ENCODE measurements at places on chromosomes 7 and 10. TPM values are rescaled to one million over a fixed set of nuclear protein-coding genes. Genes with fewer than 3 reads are reported as not detected.

The SAP25 gene
- 11.8 TPM for total RNA-seq

The PRXL2A gene
- total RNA-seq = 22.7 TPM

The KCND2 gene
- total RNA-seq = 0.21 TPM

The PTER gene
- 2.6 TPM for total RNA-seq

The ELN gene
- 395 TPM for total RNA-seq

DNA sequence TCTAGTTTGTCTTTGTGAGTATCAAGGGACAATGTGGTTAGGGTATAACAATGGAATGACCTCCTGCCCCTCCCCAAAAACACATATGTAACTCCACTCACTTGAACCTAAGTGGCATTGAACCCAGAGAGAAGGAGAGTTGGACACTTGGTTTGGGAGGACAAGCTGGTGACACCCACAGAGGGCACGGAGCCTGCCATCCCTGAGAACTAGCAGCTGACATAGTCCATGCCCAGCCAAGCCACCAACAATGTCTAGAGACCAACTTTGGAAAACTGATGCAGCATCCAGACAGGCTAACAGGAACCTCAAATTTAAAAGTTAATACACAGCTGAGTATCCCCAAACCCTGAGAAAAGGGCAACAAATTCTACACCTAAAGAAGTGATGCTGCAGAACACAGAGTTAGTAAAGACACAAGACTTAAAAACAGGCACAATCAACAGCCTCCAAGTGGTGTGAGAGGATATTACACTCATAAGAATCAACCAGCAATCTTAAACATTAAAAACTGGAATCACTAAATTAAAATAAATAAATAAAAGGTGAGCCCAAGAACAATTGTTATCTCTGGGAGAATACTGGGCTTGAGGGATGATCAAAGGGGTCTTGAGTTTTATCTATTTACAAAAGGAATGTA is 27.2 kb downstream of the NUDCD3 start:
- no peak for DNase-seq

DNA sequence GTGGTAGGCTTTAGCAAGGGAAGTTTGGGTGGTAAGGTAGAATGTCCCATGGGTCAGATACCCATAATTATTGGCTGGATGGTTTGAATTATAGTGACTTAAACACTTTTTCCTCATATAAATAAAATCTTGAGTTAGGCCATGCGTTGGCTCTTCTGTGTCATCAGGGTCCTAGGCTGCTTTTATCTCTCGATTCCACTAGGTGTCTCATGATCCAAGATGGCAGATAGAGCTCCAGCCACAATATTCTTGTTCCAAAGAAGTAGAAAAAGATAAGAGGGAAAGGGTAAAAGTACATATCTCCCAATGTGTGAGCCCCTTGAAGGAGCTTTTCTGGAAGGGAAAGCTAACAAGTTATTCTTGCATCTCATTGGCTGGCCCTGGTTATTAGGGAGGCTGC is 144.7 kb downstream of the GRK5 start:
- no peak for DNase-seq

GRCh38 chr7:16293669-16294425 is 127.5 kb downstream of the CRPPA start:
- no peak for DNase-seq

- DNase-seq = no peak
These were observed 28.5 kb downstream of the PPP2R2D start for GRCh38 chr10:131929122-131929845.

DNA sequence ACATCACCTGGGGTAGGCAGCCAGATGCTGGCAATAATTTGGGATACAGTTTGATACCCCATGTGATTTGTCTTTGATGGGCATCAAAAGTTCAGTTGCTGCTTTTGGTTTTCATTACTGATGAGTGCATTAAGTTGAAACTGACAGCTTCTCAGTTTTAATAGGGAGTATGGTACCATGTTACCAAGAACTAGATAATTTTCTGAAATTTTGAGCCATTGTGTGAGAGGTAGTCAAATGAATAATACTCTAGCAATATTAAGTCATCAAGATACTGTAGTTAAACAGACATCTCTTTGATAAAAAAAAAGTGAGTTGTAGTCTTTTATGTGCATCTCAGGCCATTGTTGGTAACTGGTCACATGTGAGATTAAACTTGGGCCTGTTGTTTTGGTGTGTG is 71.5 kb downstream of the ST7 start:
- DNase-seq = no peak

DNA sequence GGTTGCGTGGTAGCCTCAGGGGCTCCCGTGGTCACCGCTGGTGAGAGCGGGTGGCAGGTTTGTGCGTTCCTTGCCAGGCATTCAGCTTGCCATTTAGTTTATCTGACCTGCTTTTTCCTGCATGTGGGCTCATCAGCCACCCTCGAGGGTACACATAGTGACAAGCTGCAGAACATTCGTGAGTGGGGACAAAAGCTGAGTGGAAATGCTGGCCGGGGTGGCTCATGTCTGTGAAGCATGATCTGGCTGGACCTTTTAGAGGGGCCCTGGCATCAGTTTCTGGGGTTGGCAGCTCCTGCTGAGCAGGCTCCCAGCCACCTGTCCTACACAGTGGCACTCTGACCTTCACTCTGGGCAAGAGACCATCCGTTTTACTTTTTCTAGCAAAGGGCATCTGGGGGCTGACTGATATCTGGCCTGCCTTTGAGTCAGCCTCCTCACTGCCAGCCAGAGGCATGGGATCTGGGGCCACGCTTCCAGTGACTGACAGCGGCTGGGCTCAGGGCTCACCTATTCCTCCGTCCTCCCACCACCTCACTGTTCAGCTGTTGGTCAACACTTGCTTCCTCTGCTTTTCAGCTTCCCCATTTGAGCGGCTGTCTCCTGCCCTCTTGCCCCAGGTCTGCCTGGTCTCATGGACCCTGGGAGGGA is 75.0 kb downstream of the LANCL2 start:
- DNase-seq = no peak

DNA sequence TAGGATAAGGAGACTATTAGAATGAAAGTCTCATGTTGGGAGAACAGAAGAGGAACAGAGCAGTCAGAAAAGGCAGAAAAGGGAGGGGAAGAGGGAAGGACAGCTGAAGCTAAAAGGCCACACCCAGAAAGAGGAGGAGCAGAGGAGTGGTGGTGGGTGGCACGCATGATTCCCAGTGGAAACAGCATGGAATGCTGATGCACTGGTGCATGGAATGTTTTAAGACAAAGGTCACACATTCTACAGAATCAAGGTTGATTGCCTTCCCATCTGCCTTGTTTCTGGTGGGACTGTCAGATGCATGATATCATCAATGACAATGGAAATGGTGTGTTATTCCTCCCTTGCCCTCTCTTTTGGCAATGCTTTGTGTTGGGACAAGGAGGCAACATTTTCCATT is 285.4 kb upstream of the MKI67 start:
- DNase-seq = no peak

DNA sequence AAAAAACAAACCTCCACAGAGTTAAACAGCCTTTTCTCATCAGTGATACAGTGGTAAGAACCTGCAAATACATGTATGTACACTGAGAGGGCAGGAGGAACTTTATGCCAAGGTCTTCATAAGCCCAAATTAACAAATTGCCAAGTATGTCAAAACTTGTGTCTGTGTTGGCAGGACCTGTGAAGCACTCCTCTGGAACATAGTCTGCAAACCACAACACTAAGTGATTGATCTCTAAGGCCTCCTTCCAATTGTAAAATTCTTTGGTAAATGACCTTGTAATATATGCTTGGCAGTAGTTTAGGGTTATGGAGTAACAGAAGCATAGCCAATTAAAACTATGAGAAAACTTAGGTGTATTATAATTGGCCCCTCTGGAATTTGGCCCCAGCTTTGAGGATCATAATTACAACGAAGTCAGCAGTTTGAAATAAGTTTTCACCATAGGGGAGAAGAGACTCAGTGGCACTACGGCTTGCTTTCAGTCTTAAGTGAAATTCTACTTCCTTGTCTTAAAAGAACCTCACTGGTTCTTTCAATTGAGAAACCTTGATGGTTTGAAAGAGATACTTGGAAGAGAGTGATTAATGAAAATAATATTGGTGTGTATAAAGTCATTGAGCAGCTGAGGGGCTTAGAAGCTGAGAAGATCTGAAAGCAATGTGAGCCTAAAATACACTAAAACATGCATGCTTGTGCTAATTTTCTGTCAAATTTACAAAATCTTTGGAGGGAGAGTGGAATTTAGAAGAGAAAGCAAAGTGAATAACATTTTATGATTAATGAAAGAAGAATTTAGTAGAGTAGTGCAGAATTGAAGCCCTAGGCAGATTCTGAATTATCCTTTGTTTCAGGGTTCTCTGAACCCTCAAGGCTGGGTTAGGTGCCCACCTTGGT is 57.6 kb downstream of the CNNM2 start:
- DNase-seq = no peak

GRCh38 chr7:121038717-121039509 is 50.4 kb downstream of the CPED1 start:
- DNase-seq = no peak

DNA sequence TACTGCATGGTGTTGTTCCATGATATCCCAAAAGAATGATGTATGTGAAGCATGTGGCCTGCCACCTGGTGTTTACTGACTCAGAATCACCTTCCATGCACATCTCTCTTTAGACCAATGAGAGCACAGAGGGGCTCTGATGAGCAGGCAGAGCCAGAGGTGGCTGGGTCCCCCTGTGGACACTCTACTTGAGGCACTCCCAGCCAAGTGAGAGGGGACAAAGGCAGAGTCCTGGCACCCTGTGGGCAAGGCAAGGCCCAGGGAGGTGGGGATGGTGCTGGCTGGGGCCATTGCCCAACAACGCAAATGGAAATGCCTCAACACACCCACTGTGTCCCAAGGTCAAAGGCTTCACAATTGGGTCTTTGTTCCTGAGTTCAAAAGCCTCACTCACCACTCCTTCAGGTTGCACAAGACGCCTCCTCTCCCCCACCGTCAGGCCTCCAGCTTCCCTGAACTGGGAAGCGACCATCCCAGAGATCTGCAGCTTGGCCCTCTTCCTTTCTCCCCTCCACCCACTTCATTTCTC is 164.6 kb downstream of the NEURL1 start:
- DNase-seq = no peak

DNA sequence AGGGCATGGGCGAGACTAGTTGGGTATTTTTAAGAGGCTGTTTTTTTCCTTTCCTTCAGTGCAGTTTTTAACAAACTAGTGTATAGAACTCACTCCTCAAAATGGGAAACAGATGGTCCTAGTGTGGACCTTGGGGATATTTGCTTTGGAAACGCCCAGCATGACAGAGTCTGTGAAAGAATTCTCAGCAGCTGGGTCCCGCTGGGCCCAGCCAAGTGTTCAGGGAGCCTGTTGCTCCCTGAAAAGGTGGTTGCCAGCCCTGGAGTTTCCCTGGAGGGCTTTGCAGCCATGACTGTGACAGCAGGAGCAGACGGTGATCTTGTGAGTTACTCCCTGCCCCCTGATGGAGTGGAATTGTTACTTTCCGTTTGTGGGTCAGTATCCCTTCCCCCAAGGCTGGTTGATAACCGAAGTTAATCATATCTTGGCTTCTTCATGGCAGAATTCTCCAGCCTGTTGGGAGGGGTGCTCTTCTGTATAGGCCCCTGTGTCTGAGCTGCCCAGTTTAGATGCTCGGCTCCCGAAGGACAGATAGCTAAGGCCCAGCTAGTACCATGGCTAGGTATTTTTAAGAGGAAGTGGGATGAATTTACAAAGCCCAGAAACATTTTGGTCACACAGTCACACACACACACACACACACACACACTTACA is 278.6 kb upstream of the HABP2 start:
- peak; percentile 73 for DNase-seq

DNA sequence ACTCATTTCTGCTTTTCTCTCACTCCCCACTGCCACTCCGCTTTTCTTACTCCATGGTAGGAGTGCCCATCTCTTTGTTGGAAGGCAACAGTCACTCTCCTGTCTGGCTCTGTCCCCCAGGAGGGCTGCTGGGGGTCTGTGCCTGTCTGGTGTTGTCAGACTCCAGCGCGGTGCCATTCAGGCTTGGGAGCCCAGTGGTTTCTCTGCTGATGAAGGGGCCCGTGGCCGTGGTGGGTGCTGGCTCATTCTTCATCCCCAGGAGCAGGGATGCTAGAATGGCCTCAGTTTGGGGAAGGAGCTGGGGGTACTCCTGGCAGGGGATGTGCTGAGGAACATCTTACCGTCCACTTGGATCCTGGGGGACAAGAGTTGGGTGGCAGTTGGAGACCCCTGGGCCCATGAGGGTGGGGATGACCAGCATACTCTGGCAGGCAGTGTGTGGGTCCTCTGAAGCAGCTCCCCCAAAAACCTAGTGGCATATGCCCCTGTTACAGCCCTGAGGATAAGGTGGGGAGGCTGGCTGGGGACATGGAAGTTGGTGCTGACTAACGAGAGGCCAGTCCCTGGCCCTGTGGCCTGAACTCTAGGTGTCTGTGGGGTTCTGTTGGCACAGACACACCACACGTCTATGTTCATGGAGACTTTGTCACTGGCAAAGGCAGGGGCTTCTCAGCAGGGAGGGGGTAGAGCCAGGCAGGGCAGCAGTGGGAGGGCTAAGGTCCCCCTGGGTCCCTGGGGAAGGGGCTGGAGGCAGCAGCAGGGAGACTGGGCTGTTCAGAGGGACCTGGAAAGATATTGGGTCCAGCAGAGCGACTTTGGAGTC is 102.8 kb upstream of the RET start:
- DNase-seq = peak; percentile 49

- DNase-seq = no peak
These were observed 54.8 kb upstream of the CALD1 start for GRCh38 chr7:134724606-134725005.

DNA sequence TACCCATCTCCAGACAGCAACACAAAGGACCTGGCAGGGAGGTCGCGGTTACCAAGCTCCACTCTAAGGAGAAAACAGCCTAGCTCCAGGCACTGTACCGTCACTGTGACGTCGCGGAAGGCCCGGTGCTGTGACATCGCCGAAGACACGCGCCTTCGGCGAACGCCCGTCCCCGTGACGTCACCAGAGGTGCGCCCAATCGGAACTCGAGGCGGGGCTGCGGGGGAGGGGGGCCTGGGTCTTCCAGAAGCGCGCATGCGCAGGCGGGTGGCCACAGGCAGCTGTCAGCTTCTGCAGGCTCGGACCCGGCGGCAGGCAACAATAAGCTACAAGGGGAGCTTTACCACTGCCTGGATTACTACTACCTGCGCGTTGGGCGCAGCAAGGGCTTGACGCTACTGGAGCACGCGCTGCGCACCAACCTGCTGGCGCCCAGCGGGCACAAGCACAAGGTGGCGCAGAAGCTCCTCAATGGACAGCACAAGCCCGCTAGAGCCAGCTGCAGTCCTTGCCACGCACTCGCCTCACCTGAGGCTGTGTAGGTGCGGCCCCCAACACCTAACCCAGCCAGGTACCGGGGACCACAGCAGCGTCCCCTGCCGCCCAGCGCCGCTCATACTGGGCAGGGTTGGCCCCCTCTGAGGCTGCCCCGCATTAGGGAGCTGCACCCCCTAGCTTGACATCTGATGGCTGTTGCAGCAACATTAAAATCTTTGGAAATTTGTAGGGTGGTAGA is 208.4 kb downstream of the TPST1 start:
- peak; percentile 88 for DNase-seq
